Right ventricle myocardium superior (tissue), 1 donor: ENCODE measurements at places on chromosomes 3 and 15. TPM values are rescaled to one million over a fixed set of nuclear protein-coding genes. Genes with fewer than 3 reads are reported as not detected.
A peak's percentile ranks its signal among the peaks of the same experiment; 100 is the strongest.

GP9 gene
- total RNA-seq: not detected

C3orf33 gene
- total RNA-seq: 7.0 TPM

GOLGA6D gene
- not detected for total RNA-seq

RASA2 gene
- total RNA-seq: 3.5 TPM

SSUH2 gene
- 1.00 TPM for total RNA-seq

GTF2E1 gene
- 12.2 TPM for total RNA-seq

IL16 gene
- 2.7 TPM for total RNA-seq

RAB8B gene
- 10.0 TPM for total RNA-seq

DNA sequence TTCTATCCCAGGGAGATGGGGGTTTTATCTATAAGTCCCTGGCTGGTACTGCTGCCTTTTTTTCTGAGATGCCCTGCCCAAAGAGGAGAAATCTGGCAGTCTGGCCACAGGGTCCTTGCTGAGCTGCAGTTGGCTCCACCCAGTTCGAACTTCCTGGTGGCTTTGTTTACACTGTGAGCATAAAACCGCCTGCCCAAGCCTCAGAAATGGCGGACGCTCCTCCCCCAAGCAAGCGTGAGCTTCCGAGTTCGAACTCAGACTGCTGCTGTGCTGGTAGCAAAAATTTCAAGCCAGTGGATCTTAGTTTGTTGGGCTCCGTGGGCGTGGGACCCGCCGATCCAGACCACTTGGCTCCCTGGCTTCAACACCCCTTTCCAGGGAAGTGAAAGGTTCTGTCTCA lies 126.8 kb upstream of the SUCLG2 start:
- DNase-seq: no peak

- DNase-seq: no peak
Measured at GRCh38 chr15:86483936-86484335, 404.3 kb downstream of the AGBL1 start.

GRCh38 chr15:84648539-84648938 lies 5.5 kb downstream of the WDR73 start:
- DNase-seq: peak; percentile 84

- DNase-seq: no peak
Measured at GRCh38 chr15:27250223-27250622, 279.2 kb downstream of the GABRG3 start.

DNA sequence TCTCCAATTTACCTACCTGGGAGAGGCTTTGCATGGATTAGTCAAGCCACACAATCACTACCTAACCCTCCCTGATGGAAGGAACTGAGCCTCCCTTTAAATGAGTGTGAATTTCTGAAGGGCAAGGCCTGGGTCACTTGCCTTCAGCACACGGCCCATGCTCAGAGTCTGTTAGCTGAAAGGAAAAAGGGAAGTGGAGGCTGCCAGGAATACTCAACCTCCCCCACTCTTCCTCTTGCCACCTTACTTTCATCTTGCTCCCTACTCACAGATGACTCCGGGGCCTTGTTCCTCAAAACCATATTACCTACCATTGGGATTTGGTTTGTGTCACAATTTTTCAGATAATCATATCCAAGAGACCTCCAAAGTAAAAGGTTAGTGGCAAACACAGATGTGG lies 220.0 kb downstream of the ABHD5 start:
- DNase-seq: no peak

GRCh38 chr15:73573572-73573971 lies 59.6 kb downstream of the NPTN start:
- DNase-seq: no peak

- no peak for DNase-seq
Measured at GRCh38 chr3:56369914-56370313, 98.4 kb downstream of the ERC2 start.

DNA sequence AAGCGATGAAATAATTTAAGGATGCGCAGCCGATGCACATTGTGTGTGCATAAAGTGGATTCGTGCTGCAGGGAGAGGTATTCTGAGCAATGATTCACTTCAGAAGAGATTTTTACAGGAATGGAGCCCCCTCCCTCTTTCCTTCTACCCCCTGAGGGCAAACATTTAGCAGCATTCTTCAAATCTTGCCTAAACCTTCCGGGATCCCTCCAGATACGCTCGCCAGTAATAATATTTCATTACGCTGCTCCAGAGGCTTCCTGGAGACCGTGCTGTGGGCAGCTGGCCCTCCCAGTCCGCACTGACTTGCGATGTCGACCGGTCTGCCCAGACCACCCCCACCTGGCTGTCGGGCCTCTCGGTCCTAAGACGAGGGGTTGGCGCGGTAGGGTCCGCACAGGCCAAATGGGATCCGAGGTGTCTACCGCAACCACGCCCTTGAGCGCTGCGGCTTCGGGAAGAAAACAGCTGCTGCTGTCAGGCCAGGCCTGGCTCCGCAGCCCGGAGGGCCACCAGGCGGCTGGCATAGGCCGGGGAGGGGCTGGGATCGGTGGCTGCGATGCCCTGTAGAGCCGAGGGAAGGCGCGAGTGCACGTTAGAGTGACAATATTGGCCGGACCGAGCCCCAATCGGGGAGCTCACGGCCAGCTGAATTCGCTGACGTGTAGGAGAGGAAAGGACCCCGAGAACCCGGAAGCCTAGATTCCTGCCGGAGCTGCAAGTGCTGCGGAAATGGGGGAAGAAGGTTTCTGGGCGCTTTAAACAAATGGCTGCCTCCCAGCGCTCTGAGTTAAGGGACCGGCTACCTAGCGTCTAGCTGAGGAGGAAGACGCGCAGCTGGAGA lies 14.3 kb downstream of the ZIC4 start:
- DNase-seq: no peak

DNA sequence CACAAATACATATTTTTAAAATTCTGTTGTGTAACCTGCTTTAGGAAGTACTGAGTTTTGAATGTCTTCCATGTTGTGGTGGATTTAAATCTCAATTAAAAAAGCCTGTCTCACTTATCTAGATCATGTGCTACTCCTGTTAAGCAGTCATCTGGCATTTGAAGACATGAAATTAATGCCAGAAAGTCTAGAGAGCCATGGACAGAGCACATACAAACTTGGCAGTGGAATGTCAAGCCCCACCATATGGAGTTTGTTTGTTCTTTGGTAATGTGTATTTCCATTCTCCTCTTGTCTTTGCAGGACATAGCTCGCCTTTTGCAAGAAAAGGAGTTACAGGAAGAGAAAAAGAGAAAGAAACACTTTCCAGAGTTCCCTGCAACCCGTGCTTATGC lies 39.3 kb upstream of the UTS2B start:
- no peak for DNase-seq

- no peak for DNase-seq
Measured at GRCh38 chr15:80594091-80594889, 100.8 kb upstream of the ABHD17C start.

GRCh38 chr15:58293622-58294550 lies 137.9 kb upstream of the LIPC start:
- no peak for DNase-seq

DNA sequence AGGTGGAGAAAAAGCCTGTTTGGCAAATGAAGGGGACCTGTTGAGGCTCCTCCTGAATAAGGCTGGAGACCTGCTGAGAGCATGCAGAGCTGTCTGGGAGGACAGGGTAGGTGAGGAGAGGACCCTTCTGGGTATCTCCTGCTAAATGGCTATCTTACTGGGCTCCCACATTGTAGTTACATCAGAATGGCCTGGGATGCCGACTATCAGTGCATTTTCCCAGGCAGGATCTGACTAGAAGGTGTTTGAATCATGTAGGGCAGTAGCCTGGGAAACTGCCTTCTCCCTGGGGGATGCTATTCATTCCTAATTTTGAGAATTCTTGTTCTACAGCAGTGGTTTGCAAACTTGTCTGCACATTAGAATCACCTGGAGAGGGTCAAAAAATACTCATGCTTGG lies 631 bp downstream of the AGBL1 start:
- no peak for DNase-seq

- DNase-seq: no peak
Measured at GRCh38 chr3:54939557-54940300, 11.9 kb upstream of the LRTM1 start.

GRCh38 chr15:60649845-60650548 lies 171.1 kb upstream of the ICE2 start:
- no peak for DNase-seq

DNA sequence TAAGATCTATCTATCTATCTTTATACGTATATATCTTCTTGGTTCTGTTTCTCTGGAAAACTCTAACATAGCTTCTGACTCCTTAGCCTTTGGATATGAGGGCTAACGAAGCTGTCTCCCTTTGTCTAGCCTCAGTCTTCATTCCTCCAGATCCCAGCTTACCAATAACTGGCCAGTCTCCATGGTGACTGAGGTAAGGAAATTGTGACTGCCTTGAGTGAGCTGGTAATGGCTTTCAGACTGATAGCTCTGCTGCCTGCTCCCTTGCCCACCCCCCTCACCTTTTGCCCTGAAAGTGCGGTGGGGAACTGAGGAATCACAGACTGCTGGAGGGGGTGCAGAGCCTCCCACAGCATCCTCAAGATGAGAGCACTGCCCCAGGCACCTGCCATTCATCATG lies 65.8 kb upstream of the ABHD17C start:
- no peak for DNase-seq

GRCh38 chr3:187795207-187795960 lies 50.1 kb upstream of the BCL6 start:
- DNase-seq: no peak

DNA sequence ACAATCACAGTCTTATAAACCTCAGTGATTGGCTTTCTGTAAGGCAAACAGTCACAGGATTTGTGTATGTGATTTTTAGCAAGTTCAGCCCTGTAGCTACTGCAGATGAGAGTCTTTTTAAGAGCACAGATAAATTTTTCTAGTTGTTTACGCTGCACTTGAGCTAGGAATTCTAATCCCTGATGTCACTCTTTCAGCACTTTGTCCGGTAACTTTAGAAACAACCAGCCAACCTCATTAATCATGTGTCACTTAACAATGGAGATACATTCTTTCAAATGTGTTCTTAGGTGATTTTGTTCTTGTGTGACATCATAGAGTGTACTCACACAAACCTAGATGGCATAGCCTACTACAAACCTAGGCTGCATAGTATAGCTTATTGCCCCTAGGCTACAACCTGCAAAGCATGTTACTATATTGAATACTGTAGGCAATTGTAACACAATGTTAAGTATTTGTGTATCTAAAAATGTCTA lies 36.8 kb upstream of the GOLGA6L2 start:
- DNase-seq: no peak

DNA sequence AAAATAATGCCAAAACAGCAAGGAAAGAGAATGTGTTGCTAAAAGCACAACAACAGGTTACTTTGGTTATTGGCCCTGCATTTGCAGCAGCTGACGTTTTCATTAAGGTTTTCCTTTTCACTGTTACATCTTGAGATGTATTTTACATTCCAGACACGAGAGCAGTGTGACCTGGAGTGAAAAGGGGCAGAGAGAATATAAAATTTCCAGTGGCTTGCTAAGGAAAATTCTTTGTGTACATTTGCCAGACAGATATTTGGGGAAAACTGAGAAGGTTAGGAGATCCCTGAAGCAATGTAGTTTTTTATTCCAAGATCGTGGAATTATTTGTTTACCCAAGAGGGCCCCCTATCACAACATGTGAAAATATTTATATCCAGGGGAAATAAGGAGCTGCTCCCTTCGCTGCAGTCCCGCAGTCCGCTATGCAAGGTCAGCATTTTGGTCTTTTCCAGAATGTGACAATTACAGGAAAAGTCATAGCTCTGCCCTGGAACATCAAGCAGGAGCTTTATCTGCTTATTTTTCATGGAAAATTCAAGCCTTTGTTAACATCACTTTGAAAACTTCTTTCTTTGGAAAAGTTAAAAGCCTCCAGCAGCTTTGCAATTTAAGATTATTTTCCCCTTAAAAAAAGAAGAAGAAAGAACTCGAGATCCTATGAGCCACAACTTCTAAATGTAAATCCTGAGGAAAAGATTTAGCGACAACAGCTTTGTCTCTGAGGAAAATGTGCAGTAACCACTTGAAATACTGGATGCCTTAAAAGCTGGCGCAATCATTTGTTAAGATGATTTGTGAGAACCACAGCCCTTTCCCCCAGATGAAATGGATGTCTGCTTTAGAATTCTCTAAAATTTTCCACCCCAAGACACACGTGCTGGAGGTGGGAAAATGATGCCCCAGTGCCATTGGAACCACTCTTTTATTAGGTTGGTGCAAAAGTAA lies 256.4 kb upstream of the TPM1 start:
- DNase-seq: no peak

- no peak for DNase-seq
Measured at GRCh38 chr3:50230794-50231125, 5.2 kb upstream of the GNAI2 start.

DNA sequence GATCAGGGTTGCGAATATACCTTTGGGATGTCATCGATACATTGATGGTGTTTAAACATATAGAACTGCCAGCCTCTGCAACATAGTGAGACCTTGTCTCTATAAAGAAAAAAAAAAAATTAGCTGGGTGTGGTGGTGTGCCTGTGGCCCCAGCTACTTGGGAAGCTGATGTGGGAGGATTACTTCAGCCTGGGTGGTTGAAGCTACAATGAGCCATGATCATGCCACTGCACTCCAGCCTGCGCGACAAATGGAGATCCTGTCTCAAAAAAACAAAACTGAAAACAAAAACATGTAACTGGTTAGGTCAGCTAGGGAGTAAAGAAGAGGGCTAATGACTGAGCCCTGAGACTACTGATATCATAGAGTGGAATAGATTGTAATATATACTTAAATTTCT lies 30.7 kb upstream of the MGA start:
- DNase-seq: no peak

DNA sequence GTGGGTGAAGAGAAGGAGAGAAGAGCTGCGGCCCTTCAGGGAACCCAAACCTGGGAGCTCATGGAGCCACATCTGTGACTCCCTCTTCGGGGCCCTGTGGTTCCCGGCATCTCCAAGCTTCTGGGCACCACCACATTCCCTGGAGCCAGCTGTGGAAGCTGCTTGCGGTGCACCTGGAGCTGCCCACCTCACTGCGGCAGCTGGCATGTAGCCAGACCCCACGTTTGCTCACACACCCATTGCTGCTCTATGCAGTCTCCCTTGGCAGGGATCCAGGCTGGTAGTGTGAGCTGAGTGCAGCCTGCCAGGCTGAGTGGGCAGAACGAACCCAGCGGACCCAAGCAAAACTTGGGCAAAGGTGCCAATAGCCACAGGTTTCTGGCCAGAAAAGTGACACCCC lies 16.8 kb upstream of the PLA2G4E start:
- DNase-seq: peak; percentile 45

DNA sequence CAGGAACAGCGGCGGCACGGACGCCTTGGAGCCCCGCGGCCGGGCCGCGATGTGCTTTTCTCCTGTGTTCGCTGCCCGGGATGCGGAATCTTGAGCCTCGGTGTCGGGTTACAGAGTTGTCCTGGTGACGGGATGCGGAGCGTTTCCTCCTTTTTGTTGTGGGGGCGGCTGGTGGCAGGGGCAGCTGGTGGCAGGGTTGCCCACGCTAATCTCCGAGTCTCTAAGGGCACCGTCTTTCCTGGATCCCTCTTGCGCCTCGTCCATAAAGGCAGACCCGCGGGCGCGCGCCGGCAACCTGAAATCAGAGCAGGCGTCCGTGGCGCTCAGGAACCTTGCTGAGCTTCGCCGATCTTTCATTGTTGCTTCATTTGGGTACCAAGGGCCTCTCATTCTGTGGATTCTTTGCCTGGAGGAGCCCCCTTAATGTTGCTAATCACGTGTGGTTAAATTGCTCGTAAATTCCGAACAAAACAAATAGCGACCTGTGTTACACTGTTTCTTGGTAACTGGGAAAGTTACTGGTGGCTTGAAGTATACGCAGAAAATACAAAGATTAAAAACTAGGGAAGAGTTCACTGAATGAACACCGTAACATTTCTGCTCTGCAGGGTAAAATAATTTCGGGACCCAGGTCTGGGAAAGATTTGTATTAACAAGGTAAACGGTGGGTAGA lies 844 bp upstream of the PFN2 start:
- DNase-seq: peak; percentile 69
